ENCODE measurements at places on chromosomes 2 and 18.

DNA sequence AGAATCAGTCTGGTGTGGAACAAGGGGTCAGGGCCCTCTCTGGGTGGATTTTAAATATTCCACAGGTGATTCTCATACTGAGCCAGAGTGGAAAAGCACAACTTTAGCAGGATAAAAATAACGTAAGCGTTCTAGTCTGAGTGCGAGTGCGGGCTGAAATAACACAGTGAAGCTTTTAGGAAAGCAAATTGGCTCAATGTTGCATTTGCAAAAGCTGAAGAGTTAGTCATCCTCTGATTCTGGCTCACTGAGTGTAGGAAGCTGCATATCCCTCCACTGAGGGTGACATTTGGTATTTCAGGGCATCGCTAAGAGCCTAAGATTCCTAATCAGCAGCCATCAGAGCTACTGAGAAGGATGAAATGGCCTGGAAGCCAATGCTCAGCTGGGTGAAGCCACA, 134.7 kb downstream of the RIF1 start:
- no peak for DNase-seq

- DNase-seq = no peak
Observed at GRCh38 chr2:148643421-148643820, 1.1 kb upstream of the EPC2 start.

DNA sequence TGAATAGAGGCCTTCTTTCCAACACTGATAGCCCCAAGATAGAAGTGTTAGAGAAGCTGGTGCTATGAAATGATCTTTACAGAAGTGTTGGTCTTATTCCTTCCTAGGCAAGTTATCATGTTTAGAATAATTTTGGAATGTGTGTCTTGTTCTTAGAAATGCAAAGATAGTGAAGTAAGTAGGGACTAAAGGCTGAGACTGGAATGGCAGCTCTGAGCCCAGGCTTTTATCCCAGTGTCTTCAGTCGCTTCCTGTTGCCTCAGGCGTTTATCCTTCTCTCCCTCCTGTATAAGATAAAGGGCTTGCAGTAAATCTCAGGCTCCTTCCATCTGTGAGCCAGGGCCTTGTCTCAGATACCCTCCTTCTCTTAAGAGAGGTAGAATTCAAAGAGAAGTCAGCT, 218.1 kb downstream of the TPGS2 start:
- no peak for DNase-seq

DNA sequence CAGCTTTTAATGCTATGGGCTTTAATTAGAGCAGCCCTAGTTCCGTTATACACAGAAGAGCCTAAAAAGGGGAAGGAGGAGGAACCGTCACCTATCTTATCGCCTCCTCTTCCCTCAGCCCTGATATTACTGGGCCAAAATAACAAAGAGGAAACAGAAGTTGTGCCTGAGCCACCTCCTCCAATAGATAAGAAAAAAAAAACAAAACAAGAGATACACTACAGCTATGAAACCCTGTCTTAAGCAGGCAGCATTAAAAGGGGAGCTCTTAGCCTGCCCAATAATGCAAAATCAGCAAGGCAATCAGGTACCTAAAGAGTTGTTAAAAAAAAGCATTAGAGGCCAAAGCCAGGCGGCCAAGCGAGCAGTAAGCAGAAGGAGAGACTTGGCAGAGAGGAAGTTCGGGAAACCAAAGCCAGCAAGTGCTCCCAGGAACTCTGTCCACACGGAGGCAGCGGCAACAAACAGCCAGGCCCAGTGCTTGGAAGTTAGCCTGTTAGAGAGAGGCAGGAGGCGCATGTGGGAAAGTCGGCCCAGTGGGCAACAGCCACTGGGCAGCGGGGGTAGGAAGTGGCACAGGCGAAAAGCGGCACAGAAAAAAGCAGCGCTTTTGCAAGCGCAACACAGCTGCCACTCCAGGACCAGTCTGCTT, 41.8 kb upstream of the PDK1 start:
- no peak for DNase-seq

DNA sequence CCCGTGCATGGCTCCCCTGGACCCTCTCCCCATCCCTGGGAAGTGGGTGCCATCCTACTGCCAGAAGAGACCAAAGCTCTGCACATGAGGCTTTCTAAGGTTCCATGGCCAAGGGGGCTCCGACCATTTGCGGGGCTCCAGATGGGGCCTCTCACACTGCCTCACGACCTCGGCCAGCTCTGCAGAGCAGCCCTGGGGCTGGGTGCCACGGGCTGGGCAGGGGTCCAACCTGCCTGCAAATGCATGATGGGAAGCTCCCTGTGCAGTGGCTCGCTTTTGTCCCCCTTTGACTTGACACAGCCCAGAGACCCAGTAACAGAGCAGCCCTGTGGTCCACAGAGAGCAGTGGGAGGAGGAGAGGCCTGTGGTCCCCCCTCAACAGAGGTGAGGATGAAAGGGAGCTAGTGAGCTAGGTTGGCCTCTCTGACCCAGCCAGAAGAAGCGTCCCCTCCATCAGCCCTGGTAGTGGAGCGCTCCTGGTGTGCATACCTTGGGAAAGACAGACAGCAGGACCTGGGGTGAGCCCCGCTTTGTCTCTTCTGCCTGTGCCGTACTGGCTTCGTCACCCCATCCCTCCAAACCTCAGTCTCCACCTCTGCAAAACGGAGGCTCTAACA, 174.1 kb downstream of the DDX1 start:
- no peak for DNase-seq
